Fibroblast of lung (primary cell): ENCODE measurements at places on chromosomes 2 and 18. TPM values are rescaled to one million over a fixed set of nuclear protein-coding genes. Genes with fewer than 3 reads are reported as not detected.

REG1B gene
- not detected in 2 replicates for polyA plus RNA-seq

SCYGR4 gene
- not detected in 2 replicates for polyA plus RNA-seq

PNKD gene
- 29.1 and 32.8 TPM in 2 replicates for polyA plus RNA-seq

TCF23 gene
- not detected in 2 replicates for polyA plus RNA-seq

DNA sequence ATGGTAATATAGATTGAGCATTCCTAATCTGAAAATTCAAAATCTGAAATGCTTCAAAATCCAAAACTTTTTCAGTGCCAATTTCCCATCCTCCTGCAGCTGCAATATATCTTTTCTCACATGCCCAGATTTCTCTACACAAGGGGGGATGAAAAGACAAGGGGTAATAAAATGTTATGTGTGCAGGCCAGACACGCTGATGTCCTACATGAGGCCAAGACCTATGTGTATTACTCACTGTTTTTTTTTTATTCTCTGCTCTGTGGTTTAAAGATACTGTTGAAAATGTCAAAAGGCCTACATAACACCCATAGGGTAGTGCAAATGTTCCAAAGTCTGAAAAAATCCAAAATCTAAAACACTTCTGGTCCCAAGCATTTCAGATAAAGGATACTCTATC is 41.2 kb upstream of the CWC22 start:
- peak; percentile 39 for DNase-seq

DNA sequence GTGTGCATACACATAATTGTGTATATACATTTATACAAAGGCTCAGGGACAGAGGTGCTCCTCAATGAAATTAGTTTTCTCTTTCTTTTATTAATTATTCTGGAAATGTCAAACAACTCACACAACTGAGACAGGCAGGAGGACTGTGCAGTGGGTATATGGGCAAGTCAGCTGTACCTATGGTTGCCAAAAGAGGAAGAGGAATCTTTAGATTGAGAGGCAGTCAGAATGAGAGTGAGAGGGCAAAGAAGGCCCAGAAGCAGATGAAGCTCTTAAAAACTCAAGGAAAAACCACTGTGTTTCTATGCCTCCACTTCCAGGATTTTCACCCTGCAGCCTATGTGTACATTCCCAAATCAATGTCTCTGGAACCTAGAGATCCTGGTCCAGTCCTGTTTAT is 79.1 kb downstream of the CACNB4 start:
- no peak for DNase-seq

DNA sequence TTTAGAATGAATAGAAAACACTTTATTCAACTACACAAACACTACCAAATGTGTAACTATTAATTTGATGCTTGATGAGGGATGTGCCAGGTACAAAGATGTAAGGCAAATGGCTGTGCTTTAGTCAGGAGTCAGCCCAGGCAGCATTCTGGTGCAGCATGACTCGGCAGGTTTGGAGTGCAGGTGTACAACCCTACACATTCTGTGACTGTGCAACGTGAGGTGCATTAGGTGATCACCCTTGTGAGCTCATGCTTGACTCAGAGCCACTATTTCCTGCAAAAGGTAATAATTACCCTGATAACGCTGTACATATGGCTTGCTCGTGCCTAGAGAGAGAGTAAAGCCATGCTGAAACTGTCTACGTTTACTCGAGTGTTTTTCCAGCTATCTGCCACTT is 288.7 kb upstream of the DSEL start:
- no peak for DNase-seq

DNA sequence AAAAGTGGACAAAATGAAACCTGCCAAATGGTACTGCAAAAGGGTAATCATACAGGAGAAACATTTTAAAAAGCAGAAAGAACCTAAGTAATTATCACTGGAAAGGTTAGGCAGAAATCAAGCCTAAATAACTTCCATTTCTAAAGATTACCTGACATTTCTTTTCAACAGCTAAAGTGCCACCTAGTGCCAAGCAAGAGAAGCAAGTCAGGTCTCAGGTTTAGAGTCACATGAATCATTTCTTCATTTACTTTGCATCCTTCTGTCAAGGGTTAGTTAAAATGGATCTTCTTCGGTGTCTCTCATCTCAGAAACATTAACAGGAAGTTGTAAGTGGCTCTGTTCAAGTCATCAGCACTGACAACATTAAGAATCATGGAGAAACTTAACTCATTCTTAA is 90.3 kb downstream of the AKAIN1 start:
- no peak for DNase-seq

DNA sequence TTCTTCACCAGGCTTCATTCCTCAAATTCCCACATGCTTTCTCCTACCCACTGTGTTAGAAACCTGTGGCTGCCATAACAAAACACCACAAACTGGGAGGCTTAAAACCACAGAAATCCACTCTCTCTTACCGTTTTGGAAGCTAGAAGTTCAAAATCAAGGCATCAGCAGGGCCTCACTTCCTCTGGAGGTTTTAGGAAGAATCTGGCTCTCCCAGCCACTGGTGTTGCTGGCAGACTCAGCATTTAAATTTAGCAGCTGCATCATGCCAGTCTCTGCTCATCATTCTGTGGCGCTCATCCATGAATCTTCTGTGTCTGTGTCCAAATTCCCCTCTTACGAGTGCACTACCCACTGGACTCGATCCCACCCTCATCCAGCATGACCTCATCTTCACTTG is 248.5 kb downstream of the ZNF516 start:
- DNase-seq: peak; percentile 69

- DNase-seq: no peak
Measured at GRCh38 chr2:16974688-16975087, 309.1 kb upstream of the CYRIA start.

DNA sequence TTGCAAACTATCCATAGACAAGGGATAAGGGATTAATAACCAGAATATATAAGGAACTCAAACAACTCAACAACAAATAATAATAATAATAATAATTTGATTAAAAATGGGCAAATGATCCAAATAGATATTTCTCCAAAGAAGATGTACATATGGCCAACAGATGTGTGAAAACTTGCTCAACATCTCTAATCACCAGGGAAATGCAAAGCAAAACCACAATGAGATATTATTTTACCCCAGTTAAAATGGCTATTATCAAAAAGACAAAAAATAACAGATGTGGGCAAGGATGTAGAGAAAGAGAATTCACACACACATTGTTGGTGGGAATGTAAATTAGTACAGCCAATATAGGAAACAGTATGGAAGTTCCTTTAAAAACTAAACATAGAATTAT is 26.9 kb downstream of the DNAH7 start:
- no peak for DNase-seq

DNA sequence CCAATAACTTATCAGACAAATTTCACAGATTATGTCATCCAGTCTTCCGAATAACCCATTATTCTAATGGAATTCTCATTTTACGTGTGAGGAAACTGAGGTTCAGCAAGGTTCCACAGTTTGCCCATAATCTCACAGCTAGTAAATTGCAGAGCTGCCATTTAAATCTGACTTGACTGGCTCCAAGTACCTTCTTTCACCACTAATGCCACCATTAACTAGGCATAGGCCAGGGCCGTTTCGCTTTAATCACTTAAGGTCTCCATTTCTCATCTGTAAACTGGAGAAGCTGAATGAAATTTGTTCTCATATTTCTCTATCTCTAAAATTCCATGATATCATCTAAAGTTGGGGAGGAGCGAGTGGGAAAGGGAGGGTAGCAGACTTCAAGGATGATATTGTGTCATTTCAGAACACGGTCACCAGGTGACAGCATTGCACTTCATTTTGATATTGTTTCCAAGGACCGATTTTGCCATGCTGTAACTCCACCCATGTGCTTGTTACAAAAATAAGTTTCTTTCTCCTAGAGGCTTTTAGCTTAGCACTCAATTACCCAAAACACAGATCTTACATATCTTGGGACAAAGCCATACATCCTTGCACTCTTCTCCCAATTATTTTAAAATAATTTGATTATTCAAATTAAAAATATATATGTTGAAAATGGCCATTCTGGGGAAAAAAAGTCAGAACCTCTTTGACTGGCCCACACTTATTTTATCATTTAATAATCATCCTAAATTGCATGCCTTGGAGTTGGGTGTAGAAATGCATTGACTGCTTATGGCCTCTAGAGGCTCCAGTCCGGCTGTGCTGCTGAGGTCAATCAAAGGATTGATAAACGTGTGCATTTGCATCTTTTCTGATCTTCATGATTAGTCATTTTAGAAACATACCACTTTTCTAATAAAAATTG is 123.8 kb downstream of the AKAIN1 start:
- peak; percentile 17 for DNase-seq

DNA sequence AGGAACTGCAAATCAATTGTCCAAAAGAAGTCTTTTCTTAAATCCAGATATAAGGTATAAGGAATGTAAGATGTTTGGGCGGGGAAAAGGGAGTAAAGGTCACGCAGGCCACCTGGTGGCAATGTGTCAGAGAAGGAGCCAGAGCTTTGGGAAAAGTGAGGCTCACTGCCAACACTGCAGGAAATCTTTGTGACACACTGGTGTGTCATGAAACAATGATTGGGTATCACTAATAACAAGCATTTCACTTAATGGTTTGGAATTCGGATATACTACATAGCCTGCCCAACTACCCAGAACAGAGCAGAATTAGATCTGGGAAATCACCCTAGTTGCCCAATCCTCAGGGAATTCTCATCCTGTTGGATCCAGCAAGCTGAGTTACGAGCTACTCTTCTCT is 61.0 kb downstream of the RBMS1 start:
- peak; percentile 83 for DNase-seq

DNA sequence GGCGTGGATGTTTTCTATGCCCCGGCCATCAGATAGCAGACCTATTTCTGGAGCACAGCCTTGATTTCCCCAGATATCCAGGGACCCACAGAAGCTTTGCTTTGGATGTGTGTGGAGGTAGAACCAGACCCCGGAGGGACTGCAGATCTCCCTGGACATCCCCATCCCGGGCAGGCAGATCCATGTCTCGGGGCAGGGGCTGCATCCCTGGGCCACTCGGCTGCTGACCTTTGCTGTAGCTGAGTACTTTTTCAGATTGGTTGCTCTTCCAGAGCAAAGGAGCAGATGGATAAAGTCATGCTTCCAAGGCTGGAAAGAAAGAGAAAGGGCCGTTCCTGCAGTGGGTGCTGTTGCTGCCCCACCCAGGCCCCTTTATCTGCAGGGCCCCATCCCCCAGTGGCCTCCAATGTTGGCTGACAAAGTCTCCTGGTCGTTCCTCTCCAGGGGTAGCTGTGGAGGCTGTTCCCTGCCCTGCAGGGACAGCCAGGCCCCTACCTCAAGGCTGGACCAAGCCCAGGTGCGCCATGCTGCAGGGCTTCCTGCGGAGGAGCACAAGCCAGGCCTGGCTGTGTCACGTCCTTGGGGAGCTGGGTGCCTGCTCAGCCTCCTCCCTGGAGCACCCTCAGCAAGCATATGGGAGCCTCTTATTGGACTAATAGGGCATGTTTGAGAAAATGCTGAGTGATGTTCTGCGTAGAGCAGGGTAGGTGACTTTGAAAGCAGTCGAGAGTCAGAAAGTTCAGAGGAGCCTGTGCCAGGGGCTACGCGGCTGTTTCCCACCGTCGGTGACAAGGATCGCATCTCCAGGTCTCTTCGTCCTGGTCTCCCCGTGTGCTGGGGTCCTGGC is 68.4 kb downstream of the TPO start:
- no peak for DNase-seq
